ENCODE measurements at places on chromosomes 1 and 21.

- DNase-seq: no peak
Observed at GRCh38 chr1:54850069-54850730, 36.8 kb downstream of the DHCR24 start.

- no peak for DNase-seq
Observed at GRCh38 chr1:59693406-59693805, 121.3 kb upstream of the HOOK1 start.

DNA sequence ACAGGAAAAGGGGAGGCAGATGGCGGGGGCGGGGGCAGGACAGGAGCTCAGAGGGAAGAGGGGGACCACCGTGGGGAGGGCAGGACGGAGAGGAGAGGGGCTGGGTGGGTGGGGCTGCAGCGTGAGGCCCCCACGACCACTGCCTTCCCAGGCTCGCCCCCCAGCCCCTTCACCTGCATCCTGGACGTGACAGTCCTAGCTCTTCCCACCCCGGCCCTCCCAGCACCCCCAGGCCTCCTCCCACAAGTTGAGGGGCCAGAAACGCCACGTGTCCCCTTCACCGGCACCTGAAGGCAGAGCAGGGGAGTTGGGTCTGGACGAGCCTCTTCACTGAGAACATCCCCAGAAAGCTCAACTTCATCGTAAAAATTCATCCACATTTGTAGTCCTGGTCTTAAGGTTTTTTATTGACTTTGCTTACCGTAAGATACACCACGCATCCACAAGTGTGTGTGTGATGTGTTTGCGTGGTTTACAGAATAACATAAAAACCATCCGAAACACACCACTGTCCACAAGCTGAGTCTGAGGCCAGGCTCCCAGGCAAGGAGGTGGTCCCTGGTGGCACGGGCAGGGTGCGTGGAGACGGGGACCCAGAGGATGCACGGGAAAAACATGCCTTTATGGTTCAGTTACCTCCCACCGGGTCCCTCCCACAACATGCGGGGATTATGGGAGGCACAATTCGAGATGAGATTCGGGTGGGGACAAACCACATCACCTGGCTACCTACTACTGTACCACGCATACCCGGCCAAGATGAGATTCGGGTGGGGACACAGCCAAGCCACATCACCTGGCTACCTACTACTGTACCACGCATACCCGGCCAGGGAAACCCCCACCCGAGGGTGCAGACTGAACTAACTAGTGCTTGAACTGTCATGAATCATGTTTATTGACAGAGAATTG is 13.9 kb upstream of the COL18A1 start:
- no peak for DNase-seq

DNA sequence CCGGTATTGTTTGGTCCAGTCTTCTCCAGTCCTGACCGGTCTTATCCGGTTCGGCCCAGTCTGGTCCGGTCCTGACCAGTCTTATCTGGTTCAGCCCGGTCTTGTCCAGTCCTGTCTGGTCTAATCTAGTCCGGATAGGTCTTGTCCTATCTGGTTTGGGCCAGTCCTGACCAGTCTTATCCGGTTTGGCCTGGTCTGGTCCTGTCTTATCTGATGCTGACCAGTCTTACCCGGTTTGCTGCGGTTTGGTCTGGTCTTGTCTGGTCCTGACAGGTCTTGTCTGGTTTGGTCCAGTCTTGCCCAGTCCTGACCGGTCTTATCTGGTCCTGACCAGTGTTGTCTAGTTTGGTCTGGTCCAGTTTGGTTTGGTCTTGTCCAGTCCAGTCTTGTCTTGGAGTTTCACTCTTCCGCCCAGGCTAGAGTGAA is 30.1 kb downstream of the DHX9 start:
- DNase-seq: no peak

GRCh38 chr1:42165511-42166210 is 1.1 kb upstream of the GUCA2A start:
- no peak for DNase-seq
